ENCODE measurements at places on chromosomes 7 and 10.

GRCh38 chr10:31343551-31343950 is 24.5 kb downstream of the ZEB1 start:
- H3K4me1 ChIP-seq: no peaks in the 10 kb centered on the region
- H3K36me3 ChIP-seq: no peaks in the 10 kb centered on the region
- no peak overlapping the region for H3K27ac ChIP-seq

DNA sequence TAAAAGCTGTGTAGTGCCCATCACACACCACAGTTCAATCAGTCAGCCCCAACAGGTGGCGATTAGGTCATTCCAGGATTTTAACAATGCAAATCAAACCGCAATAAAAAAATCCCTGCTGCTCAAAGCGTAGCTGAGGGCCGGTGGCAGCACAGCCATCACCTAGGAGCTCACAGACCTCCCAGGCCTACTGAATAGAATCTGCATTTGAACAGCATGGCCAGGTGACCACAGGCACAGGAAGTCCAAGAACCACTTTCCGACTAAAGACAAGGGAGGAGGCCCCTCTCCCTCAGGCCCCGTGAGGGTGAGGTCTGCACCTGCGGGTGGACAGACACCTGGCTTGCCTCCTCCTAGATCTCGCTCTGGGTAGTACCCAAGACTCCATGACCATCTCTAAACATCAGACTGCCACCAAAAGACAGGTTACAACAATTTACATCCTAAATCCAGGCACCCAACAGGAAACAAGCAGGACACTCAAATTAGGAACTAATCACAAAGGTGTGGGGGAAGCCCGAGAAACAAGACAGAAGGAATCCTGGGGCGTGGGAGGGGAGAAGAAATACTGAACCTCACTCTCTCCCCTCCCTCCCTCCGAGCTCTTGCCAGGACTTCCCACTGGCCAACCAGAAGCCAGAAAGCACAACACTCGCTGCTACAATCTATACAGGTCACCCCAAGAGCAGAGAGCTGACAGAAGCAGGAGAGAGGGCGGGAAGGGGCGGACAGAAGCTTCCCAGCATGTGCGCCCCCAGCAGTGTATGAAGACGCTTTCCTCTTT is 19.2 kb downstream of the GNA12 start:
- H3K27me3 ChIP-seq: no peaks in the 10 kb centered on the region
- H3K27ac ChIP-seq: peak overlapping the region; percentile 13
- DNase-seq: peak; percentile 28
- no peaks in the 10 kb centered on the region for H3K36me3 ChIP-seq

DNA sequence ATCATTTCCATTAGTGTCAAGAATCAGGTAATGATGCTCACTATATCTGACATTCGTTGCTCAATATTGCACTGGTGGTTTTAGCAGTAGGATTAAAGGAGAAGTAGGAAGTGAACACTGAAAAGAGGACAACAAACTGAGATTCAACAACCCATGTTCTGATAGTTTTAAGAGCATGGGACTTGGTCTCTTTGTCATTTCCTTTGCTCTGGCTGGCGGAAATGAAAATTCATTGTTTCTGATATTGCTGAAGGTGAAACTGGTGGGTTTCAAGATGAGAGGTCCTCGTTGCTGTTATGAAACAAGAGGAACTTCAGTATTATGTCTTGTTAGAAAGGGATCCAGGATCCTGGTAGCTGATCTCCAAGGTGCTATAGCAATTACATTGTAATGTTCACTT is 129.0 kb downstream of the DNAH11 start:
- no peaks in the 10 kb centered on the region for H3K36me3 ChIP-seq
- H3K27ac ChIP-seq: no peak overlapping the region

- H3K4me3 ChIP-seq: no peak overlapping the region
- H3K27ac ChIP-seq: no peak overlapping the region
- no peak for DNase-seq
- H3K36me3 ChIP-seq: no peaks in the 10 kb centered on the region
- no peaks in the 10 kb centered on the region for H3K4me1 ChIP-seq
These were observed 296.7 kb upstream of the AKR1E2 start for GRCh38 chr10:4529266-4529665.

DNA sequence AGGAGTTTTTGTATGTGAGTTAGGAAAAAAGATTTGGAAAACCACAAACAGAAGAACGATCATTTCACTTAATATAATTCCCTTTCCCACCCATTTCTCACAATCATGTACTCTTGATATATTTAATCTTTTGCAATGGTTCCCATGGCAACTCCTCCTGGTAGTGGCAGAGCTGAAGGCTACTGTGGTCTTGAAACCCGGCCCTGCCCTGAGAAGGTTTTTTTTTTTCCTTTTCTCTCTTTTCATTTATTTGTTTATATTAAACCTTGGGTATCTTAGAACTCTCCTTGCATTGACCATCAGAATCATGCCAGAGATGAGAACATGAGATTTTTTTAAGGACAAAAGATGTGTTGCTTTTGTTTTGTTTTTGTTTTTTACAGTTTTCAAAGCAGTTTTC is 566.1 kb upstream of the NRP1 start:
- H3K36me3 ChIP-seq: no peaks in the 10 kb centered on the region
- H3K27ac ChIP-seq: no peak overlapping the region
- no peaks in the 10 kb centered on the region for H3K27me3 ChIP-seq
- DNase-seq: no peak
- no peak overlapping the region for H3K4me3 ChIP-seq

DNA sequence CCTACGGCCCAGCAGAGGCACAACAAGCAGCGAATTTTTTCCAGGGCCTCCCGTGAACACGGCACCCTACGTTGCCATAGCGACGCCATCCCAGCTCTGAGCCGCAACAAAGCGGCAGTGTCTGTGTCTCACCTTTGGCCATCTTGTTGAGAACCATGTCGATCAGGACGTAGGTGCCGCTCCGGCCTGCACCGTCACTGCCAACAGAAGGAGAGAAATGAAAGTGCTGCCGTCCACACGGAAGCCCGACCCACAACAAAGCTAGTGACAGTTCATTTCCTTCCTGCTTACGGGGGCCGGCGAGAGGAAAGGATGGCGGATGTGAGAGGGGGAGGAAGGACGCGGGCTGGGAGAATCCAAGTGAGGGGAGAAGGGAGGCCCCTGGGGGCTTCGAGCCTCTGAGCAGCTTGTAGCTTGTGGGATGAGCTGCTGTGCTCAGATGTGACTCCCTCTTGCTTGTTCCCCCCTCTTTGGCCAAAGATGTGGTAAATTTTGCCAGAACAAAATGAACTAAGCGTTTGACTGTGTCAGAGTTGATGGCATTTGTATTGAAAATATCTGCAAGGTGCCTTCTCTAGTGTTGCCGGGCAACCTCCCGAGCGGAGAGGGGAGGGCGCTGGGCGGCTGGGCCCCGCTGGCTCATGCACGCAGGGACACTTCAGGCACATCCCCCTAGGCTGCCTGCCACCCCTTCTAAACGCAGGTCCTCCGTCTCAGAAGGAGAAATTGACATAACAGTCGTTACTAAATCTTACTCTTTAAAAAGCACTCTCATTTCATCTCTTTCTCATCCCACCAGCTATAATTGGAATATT is 232.2 kb downstream of the DNAJB6 start:
- no peaks in the 10 kb centered on the region for H3K27me3 ChIP-seq
- peaks cover 11% of the 10 kb centered on the region for H3K4me1 ChIP-seq
- no peak overlapping the region for H3K27ac ChIP-seq
- peak overlapping the region; percentile 52 for H3K4me3 ChIP-seq
- peak; percentile 70 for DNase-seq
- H3K36me3 ChIP-seq: no peaks in the 10 kb centered on the region

- DNase-seq: no peak
- no peak overlapping the region for H3K27ac ChIP-seq
- no peaks in the 10 kb centered on the region for H3K36me3 ChIP-seq
- no peaks in the 10 kb centered on the region for H3K27me3 ChIP-seq
- H3K4me1 ChIP-seq: peaks cover 6% of the 10 kb centered on the region
- H3K4me3 ChIP-seq: no peak overlapping the region
These were observed 500.1 kb upstream of the PHF14 start for GRCh38 chr7:10473569-10473968.

DNA sequence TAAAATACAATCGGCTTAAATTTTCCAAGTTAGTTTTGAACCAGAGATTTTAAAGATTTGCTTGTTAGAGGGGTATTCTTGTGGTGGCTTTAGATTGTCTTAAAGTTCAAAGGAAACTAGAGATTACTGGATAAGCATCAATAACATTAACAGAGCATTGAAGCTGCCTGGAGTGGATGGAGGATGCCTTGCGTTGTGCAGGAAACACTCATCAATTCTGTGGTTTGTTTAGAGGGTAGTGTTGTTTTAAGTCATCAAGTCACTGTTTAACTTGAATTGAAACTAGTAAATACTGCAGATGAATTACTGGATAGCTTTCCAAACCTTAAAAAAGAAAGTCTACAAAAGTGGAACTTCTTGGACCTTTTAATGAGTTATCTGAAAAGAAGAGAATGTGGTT is 218.6 kb downstream of the CELF2 start:
- H3K27ac ChIP-seq: no peak overlapping the region
- no peak for DNase-seq
- H3K36me3 ChIP-seq: no peaks in the 10 kb centered on the region
- no peak overlapping the region for H3K4me3 ChIP-seq
- H3K27me3 ChIP-seq: no peaks in the 10 kb centered on the region

GRCh38 chr10:79180414-79181221 is 111.9 kb downstream of the ZMIZ1 start:
- H3K4me3 ChIP-seq: no peak overlapping the region
- peaks cover 81% of the 10 kb centered on the region for H3K4me1 ChIP-seq
- no peaks in the 10 kb centered on the region for H3K27me3 ChIP-seq
- H3K36me3 ChIP-seq: no peaks in the 10 kb centered on the region

DNA sequence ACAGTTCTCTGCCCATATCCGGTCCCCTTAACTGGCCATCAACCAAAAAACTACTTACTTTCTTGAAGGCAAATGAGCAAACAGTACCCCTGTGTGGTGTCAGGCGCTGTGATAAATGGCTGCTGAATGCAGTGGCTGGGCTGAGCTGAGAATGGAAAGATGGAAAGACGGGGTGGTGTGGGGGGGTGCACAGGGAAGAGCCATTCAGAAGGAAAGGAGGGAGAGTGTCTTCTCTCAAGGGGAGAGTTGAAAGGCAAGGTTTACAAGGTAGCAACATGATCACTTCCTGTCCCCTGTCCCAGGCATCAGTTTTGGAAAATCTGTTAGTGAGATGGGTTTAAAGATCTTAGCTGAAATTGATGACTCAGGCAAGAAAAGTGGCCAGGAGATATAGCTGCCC is 22.5 kb downstream of the EMX2 start:
- H3K27me3 ChIP-seq: no peaks in the 10 kb centered on the region
- H3K27ac ChIP-seq: no peak overlapping the region
- H3K4me1 ChIP-seq: no peaks in the 10 kb centered on the region
- no peak for DNase-seq
- H3K4me3 ChIP-seq: no peak overlapping the region

- H3K4me3 ChIP-seq: no peak overlapping the region
- no peaks in the 10 kb centered on the region for H3K36me3 ChIP-seq
- no peaks in the 10 kb centered on the region for H3K27me3 ChIP-seq
- DNase-seq: peak; percentile 78
These were observed 33.1 kb downstream of the ZMIZ1 start for GRCh38 chr10:79101560-79102497.

GRCh38 chr10:102243309-102243708 is 2.0 kb upstream of the PITX3 start:
- H3K27ac ChIP-seq: no peak overlapping the region
- H3K36me3 ChIP-seq: no peaks in the 10 kb centered on the region
- no peak for DNase-seq
- H3K4me3 ChIP-seq: no peak overlapping the region

DNA sequence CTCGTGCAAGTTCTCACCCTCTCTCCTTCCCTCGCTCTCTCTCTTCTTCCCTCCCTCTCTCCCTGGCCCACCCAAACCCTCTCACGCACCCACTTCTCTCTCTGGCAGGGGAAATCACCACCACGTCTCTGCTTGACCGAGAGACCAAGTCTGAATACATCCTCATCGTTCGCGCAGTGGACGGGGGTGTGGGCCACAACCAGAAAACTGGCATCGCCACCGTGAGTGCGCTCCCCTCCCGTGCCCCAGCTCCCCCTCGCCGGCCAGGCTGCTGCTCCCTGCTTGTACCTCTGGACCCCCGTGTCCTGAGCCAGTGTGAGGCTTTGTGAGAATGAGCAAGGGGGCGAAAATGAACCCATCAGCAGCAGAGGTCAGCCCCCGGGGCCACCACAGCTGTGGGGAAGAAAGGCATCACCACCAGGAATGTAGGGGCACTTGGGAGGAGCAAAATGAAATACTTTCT is 25.5 kb downstream of the C10orf105 start:
- DNase-seq: no peak
- no peaks in the 10 kb centered on the region for H3K4me1 ChIP-seq
- no peak overlapping the region for H3K27ac ChIP-seq
- H3K27me3 ChIP-seq: no peaks in the 10 kb centered on the region
- no peaks in the 10 kb centered on the region for H3K36me3 ChIP-seq
- no peak overlapping the region for H3K4me3 ChIP-seq

- H3K27ac ChIP-seq: no peak overlapping the region
- H3K4me3 ChIP-seq: no peak overlapping the region
- no peaks in the 10 kb centered on the region for H3K27me3 ChIP-seq
- DNase-seq: peak; percentile 8
- H3K36me3 ChIP-seq: no peaks in the 10 kb centered on the region
These were observed 17.4 kb upstream of the SLF2 start for GRCh38 chr10:100895346-100895745.

- H3K36me3 ChIP-seq: no peaks in the 10 kb centered on the region
- no peaks in the 10 kb centered on the region for H3K27me3 ChIP-seq
- DNase-seq: no peak
- H3K27ac ChIP-seq: no peak overlapping the region
- peaks cover 7% of the 10 kb centered on the region for H3K4me1 ChIP-seq
These were observed 15.5 kb downstream of the ARHGAP12 start for GRCh38 chr10:31912898-31913850.

GRCh38 chr7:69803699-69804516 is 205.6 kb downstream of the AUTS2 start:
- DNase-seq: no peak
- peaks cover 18% of the 10 kb centered on the region for H3K4me1 ChIP-seq
- H3K36me3 ChIP-seq: no peaks in the 10 kb centered on the region
- no peak overlapping the region for H3K4me3 ChIP-seq
- H3K27ac ChIP-seq: no peak overlapping the region
- no peaks in the 10 kb centered on the region for H3K27me3 ChIP-seq

DNA sequence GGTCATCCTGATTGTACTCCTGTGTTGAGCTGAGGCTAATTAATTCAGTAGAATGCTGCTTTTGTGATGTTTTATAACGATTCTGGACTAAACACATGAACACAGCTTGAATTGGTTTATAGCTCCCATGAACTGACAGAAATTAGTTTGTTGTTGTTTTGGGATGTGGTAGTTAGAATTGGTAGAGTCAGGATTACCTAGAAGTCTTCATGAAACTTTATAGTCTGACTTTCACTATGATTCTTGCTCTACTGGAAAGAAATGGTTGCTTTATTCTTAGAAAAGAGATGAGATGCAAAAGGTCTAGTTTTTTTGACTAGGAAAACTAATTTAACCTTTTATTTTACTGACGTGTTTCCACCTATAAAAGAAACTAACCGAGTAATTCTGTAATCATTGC is 23.4 kb upstream of the TRUB1 start:
- H3K36me3 ChIP-seq: no peaks in the 10 kb centered on the region
- no peaks in the 10 kb centered on the region for H3K27me3 ChIP-seq
- no peak overlapping the region for H3K27ac ChIP-seq
- no peak for DNase-seq

GRCh38 chr10:31949266-31949665 is 20.6 kb upstream of the ARHGAP12 start:
- no peaks in the 10 kb centered on the region for H3K36me3 ChIP-seq
- H3K4me1 ChIP-seq: no peaks in the 10 kb centered on the region
- no peak overlapping the region for H3K27ac ChIP-seq
- no peak for DNase-seq

Measured in testis (tissue), 5 donors.